Left ventricle myocardium inferior (tissue), 1 donor: ENCODE measurements at places on chromosomes 1 and 21.

DNA sequence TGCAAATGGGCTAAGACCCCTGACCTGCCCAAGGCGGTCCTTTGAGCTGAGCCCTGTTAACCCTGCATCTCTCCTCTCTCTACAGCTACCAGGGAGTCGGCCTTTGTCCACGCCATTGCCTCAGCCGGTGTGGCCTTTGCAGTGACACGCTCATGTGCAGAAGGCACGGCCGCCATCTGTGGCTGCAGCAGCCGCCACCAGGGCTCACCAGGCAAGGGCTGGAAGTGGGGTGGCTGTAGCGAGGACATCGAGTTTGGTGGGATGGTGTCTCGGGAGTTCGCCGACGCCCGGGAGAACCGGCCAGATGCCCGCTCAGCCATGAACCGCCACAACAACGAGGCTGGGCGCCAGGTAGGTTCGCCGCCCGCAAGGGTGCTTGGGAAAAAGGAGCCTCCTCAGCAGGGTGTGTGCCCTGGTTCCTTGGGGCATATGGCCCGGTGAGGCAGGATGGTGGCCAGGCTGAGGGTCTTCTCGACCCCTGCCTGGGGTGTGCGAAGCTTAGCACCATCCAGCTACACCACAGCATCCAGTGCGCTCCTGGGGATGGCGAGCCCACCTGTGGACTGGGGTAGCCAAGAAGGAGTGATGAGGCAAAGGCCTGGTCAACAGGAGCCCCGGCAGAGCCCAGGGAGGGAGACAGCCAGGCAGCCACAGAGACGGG lies 31.8 kb upstream of the ARF1 start:
- no peak for DNase-seq

GRCh38 chr1:150150133-150151021 lies 661 bp downstream of the PLEKHO1 start:
- DNase-seq: peak; percentile 40

DNA sequence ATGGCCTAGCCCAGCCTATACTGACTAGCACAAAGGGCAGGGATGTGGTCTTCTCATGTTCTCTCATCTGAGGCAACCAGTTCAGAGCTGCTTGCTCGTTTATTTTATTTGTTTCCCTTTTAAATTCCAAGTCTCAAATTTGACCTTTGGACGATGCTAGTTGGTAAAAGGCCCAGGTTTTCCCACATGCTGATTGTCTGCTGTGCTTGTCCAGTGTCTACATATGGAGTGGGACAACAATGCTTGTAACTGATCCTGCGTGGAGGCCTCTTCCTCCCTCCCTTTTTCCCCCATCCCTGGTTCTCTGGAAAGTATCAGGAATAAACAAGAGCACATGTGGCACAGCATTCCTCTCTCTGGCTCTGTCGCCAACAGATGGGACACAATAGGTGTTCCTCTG lies 34.0 kb upstream of the BEND5 start:
- DNase-seq: no peak

DNA sequence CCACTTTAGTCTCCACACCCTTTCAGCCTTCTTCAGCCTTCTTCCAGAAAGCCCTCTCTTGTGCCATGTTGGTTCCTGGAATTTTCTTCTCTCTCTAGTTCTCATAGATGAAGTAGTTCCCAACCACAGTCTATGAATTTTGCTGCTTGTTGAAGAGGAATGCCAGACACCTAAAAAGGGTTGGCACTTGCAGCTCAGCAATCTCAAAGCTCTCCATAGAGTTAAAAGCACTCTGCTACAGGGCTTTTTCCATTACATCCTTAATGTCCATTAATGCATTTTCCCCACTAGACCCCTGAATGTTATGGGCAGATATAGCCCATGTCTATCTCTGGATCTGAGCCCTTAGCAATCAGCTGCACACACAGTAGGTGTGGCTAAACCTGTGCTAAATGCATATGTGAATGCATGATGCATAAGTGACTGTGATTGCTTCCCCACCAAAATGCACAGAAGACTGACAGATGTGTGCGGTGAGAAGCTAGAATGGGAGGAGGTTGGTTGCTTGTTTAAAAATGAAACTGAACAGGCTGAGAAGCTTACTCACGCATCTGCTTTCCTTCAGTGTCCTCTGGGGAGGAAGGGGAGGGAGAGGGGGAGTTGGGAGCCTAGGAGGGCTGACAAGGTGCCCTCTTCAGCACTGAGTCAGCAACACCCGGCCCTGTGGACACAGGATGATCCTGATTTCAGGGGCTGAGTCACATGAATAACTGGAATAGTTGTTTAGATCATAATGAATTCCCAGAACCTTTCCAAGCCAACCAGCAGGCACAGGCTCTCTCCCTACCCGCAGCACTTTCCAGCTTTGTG lies 146.1 kb upstream of the FGGY start:
- peak; percentile 82 for DNase-seq

DNA sequence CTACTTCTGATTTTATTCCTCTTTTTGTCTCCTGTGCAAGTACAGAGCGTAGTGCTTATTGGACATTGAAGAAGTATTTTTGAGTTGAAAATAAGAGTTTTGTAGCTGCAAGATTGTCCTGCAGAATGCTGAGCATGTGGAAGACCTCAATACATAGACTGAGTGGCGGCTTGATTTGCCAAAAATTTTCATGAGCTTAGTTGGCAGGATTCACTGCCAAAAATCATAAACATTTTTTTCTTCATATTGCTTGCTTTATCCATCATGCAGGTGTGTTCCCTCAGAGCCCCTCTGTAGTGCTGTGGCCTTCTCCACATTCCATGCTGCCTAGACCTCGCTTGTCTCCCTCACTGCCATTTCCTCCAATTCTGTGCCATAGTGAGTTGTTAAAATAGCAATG lies 100.1 kb downstream of the DUSP10 start:
- DNase-seq: no peak

DNA sequence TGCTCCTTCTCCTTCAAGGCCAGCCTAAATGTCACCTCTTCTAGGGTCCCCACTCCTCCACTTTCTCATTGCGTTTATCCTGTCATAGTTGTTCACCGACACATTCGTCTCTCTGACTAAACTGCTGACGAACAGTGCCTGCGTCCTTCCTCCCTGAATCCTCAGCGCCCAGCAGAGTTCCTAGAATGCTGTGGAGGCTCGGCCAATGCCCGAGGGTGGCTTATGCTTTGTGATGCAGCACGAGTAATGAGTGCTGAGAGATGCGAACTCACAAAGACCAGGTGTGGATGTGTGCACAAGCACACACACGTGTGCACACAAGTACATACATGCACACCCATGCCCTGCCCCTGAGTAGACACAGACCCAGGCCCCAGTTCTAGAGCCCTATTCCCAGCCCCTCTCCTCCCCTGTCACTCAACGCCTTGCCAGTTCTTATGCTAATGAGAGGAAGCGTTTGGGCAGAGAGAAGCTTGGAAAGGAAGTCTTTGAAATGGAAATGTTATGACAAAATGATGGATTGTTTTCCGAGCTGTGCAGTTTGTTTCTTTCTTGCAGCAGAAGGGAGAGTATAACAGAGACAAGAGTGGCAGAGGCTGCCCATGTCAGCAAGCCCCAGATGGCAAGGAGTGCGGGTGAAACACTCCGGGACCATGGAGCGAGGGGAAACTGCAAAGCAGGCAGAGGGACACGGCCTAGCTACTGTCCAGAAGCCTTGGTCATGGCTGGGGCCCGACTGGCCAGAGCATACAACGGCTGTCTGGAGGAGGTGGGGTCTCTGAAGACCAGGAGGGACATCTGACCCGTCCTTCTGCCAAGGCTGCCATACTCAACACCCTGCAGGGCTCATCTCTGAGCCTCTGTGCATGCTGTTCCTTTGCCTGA lies 24.2 kb downstream of the KCNA10 start:
- no peak for DNase-seq

DNA sequence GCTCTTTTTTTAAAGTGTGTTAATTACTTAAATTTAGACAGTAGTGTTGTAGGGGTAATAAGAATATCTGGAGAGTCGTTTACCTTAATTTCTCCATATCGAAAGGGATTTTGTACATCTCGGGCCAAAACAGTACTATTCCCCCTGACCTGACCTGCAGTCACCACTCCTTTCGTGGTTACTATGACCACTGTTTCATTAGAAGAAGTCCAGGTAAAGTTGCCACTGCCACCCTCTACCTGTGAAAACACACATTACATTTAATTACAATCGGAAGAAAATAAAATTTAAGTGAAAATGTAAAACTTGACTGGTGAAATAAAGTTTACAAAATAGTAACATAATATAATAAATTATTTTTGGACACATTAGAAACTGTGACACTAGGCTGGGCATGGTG lies 37.2 kb downstream of the NUP210L start:
- DNase-seq: no peak

DNA sequence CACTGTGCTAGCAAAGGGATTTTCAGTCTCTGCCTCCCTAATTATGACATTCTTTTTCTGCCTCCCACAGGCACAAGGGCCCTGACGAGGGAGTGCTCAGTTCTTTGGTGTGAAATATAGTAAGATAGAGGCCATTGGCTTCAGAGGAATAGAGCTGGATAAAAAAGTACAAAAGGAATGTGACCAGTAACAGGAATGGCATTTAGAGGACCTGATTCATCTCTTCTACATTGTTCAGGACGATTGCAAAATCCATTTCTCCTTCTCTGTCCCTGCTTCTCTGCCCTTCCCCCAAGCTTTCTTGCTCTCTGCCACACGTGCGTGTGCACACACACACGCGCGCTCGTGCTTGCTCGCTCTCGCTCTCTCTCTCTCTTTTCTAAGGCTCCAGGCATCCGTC lies 668.2 kb downstream of the KIF26B start:
- DNase-seq: no peak

- no peak for DNase-seq
Observed at GRCh38 chr1:12407050-12407961, 177.5 kb downstream of the VPS13D start.

DNA sequence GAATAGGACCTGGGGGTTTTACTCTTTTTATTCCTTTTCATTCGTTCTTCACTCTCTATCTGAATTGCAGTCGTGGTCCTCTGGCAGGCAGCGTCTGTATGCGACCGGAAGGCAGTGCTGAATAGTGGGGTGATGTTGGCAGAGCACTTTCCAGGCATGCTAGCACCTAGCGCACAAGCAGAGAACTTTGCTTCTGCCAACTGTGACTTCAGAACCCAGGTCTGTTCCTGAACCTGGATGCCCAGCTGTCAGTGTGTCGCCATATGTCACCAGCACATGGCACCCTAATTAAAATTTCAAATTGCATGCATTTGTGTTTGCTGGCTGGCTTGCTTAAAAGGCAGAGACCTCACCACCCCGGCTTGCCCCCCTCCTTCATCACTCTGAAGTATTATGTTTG lies 116.2 kb downstream of the NFIA start:
- DNase-seq: no peak

DNA sequence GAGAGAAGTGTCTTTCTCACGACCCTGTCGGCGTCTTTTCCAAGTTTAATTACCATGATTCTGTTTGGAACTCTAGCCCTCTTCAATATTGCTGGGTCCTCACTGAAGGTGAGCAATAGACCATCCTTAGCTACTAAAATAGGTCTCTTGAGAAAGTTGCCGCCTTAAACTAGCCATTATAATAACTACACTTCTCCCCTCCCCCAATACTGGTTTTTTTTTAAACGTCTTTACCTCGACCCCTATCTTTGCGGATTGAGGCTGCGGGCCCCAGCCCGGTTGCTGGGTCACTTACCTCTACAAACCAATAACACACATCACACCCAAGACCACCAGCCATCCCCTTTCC lies 672 bp downstream of the ENSA start:
- DNase-seq: no peak

DNA sequence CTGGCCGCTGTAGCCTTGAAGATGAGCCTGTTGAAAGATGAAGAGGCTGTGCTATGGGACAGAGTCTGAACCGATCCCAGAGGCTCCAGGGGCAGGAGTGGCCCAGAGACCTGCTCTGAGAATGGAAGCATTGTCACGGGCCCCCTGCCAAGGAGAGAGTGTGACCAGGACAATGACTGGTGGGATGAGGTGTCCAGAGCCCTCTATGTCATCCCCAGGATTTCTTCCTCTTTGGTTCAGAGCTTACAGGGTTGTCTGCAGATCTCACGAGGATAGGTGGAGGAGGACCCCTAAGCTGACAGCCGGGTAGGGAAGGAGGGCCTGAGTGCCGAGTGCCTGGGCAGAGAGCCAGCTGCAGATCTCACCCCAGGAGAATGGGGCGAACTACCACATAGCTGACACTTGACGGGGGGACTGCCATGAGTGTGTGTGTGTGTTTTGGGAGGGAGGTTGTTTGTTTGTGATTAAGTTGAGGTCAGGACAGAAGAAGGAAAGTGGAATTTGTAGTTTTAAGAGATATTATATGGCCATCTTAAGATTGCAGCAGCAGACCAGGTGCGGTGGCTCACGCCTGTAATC lies 25.4 kb downstream of the PIK3CD start:
- DNase-seq: no peak

GRCh38 chr1:193131266-193131860 lies 9.5 kb downstream of the CDC73 start:
- no peak for DNase-seq

GRCh38 chr21:30434033-30434631 lies 4.1 kb downstream of the KRTAP13-4 start:
- no peak for DNase-seq
